Caudate nucleus (tissue), 63 donors: ENCODE measurements at places on chromosomes 2 and 18.

DNA sequence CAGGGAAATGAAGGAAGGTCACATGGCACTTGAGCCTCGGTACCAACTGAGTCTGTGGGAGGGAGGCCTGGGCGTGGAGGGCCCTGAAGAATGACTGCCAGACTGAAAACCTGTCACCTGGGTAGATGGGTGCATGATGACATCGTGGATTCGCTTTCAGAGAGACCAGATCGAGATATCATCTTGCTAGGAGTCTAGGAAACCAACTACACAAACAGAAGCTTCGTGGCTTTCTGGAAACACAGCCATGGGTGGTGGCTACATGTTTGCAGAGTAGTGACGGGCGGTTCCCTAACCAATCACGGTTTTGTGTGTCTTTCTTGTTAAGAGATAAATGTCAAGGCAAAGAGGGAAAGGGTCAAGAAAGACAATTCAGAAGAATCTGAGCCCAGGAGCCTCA is 155.0 kb downstream of the EIPR1 start:
- DNase-seq: no peak

GRCh38 chr2:164599954-164600589 is 21.2 kb downstream of the GRB14 start:
- no peak for DNase-seq

DNA sequence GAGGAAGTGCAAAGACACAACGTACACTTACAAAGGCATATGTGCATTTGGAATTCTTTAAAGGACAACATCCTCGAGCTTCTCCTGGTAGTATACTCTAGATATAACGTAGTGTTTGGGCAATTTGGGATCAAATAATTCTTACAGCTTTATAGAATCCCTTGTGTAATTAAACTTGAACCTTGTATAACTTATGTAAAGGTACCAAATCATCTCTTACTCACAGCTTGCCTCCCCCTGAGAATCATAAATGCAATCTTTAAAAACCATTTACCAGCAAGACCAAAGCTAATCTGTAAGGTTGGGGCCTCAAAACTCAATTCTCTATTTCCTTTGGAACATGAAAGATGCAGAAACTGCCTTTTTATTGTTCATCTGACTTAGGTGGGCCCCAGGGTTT is 12.2 kb upstream of the TNP1 start:
- no peak for DNase-seq

GRCh38 chr18:70931942-70932814 is 643.3 kb downstream of the SOCS6 start:
- no peak for DNase-seq

DNA sequence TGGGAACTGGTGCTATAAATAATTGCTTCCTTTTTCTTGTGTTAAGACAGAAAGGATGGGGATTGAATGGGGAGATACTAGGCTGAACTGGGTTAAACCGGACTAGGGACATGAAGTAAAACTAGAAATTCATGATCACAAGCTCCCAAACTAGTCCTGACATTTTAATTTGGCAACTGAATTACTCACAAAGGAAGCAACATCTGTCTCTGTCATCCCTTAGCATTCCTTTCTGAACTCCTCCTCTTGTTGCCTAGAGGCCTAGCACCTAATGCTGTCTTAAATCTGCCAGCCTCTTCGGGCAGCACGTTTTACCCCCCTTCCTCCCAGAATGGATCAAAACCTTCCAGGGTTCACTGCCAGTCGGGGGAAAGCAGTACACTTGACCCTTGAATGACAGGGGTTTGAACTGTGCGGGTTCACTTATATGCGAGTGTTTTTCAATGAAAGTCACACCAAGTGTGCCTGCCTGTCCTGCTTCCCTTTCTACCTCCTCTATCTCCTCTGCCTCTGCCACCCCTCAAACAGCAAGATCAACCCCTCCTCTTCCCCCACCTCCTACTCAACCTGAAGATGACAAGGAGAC is 8.2 kb downstream of the KCTD1 start:
- no peak for DNase-seq

DNA sequence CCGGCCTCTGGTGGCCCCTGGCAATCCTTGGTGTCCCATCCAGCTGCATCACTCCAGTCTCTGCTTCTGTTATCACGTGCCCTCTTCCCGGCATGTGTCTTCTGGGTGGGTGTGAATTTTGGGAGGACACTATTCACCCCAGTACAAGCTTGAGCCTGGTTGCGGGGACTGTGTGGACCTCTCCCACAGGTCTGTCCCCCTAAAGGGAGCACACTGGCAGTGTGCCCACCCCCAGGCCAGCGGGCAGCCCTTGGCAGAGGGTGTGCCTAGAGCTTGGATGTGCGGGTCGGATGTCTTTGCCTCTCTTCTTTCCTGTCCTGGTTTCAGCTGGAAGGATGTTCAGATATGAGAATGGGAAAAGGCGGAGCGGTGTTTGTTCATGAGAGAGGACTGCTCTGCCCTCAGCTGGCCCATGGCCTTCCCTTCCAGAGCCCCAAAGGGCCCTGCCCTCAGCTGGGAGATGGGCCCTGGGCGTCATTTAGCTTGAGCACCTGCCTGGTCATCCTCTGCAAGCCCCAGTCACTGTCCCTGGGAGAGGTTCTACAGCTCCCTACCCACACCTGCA is 73.2 kb downstream of the AGAP1 start:
- no peak for DNase-seq

GRCh38 chr2:152387041-152387440 is 52.1 kb downstream of the FMNL2 start:
- DNase-seq: no peak

DNA sequence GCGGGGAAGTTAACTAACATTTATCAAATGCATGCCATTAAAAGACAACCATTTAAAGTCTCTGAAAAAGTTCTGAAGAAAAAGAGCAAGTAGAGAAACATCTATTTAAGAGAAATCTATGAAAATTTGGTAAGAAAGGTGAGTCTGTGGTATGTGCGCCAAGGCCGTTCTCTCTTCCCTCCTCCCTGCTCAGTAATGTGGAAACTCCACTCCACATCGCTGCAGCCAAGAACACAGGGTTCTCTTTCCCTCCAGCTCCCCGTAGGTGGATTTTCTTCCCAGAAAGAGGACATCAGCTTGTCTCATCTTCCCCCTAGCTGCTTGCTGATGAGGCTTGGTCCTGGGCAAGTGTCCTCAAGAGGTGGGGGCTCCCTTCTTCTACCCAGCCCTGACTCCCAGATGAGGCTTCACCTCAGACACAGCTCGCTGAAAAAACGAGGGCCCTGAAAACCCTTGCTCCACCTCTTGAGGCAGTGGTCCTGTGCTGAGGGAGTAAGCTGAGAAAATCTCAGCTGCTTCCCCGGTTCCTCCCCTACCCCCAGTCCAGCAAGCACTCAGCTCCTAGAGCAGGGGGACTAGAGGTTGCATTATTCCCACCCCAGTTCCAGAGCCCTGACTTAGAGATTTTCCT is 45.8 kb upstream of the PTPRM start:
- no peak for DNase-seq

GRCh38 chr2:120670771-120671480 is 64.7 kb upstream of the GLI2 start:
- DNase-seq: no peak

- DNase-seq: no peak
These were observed 1.5 kb downstream of the RPRM start for GRCh38 chr2:153476816-153477635.

GRCh38 chr2:222711315-222711940 is 40.0 kb downstream of the MOGAT1 start:
- no peak for DNase-seq

DNA sequence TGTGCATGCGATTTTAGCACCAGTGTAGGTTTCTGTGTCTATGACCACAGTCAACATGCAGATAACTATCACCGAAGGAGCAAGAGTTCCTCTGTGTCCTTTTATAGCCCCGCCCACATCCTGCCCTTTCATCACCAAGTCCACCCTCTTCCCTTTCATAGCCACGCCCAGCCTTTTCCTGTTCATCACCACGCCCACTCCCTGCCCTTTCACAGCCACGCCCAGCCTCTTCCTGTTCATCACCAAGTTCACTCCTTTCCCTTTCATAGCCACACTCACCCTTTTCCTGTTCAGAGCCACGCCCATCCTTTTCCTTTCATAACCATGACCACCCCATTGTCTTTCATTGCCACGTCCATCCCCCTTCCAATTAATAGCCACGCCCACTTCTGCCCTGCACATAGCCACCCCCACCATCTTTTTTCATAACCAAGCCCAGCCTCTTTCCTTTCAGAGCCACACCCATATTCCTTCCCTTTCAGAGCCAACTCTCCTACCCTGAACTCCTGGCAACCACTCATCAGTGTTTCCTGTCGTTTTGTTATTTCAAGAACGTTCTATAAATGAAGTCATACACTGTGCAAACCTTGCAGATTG is 273.9 kb downstream of the MYT1L start:
- DNase-seq: peak; percentile 53

DNA sequence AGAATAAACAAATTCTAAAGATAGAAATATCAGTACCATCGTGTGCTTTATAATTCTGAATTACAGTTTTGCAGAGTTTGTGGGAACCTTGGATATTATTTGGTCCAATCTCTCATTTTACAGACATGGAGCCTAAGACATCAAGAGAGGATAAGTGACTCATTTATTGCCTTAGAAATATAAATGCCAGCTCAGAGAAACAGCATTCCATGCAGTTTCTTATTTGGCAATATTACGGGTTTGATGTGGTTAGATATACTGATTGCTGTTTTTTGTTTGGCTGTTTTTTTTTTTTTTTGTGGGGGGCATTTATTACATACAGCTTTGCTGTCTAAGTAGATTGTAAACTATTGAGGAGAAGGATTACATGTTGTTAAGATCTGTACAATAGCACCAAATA is 1241.1 kb upstream of the LRRTM1 start:
- DNase-seq: no peak

- no peak for DNase-seq
These were observed 117.7 kb upstream of the MCFD2 start for GRCh38 chr2:47033102-47033880.

GRCh38 chr2:215843579-215843978 is 169.8 kb downstream of the MREG start:
- no peak for DNase-seq

DNA sequence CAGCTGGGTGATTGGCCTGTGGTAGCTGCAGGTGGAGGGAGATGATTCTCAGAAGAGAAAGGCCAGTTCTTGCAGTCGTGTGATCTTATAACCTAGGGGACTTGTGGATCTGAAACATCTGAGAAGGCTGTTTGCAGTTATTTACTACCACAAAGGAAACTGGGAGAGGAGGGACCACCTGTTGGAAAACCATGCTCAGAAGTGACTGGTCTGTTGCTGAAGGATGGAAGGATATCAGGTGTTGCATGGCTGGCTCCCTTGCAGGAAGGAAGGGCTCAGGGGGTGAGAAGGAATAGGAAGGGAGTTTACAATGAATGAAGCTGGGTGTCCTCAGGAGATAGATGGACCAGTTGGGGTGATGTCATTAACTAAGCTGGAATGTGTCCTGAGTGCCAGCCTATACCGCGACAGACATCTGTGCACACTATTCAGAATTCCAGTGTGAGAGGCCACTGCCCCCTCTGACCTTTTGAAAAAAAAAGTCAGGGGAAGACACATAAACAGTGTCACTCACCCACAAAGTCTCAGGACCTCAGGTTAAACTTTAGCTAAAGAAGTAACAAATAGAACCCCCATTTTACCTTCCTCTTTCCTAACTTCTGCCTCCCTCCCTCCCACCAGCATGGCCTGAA is 17.5 kb downstream of the IGFBP2 start:
- DNase-seq: no peak

- no peak for DNase-seq
These were observed 147.1 kb downstream of the COL4A4 start for GRCh38 chr2:227016894-227017293.

DNA sequence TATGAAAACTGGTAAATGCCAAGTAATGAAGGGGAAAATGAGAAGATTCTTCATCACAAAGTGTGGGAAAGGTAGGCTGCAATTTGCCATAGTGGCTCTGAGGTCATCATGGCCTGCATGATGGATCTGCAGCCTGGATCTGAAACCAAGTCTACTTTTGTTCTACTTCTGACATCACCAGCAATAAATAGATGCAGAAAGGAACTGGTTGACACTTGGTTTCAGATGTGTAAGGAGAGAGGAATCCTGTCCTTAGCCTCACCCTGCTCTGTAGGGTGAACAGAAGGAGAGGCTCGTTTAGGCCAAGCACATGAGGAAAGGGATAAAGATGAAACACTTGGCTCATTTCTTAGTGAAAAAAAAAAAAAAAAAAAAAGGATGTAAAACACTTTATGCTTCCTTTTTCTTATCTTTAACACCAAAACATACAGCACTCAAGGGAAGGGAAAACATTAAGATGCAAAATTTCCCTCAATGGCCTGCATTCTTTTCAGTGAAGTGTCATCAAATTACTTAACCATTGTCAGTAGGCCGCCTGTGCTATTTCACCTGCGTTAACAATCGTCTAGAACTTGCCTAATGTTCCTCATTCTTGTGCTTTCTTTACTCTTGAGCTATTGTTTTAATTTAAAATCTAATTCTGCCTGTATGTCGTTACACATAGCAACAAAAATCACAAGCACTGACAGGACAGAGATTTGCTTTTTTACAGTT is 3.9 kb downstream of the NEB start:
- DNase-seq: no peak

GRCh38 chr18:61651145-61651879 is 241.5 kb downstream of the RNF152 start:
- no peak for DNase-seq

DNA sequence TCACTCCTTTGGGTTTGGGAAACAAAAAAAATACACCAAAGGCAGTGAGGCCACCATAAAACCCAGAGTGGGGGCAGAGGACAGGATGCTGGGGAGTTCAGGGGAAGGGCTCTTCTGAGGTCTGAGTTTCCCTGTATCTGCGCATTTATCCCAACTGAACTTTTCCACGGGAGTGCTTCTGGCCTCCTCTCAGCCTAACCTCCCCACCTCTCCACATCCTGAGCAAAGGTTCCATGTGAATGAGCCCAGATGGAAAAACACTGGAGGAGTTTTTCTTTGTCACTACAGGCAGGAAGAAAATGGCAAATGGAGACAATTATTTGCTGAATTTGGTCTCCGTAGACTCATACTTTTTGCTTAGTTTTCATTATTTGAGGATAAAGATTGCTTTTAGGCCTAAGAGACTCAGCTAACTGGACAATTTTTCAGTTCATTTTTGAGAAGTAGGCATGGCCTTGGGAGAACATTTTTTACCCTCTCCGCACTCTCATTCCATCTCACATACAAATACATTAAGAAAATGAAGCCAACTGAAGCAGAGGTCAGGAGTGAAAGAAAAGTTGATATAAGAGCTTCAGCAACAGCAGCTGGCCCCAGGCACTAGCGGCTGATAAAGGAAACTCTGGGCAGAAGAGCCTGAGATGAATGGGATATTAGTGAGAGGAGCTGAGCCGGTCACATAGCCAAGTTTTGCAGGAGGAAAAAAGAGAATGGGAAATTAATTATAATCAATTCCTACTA is 82.6 kb upstream of the CYP1B1 start:
- DNase-seq: no peak

DNA sequence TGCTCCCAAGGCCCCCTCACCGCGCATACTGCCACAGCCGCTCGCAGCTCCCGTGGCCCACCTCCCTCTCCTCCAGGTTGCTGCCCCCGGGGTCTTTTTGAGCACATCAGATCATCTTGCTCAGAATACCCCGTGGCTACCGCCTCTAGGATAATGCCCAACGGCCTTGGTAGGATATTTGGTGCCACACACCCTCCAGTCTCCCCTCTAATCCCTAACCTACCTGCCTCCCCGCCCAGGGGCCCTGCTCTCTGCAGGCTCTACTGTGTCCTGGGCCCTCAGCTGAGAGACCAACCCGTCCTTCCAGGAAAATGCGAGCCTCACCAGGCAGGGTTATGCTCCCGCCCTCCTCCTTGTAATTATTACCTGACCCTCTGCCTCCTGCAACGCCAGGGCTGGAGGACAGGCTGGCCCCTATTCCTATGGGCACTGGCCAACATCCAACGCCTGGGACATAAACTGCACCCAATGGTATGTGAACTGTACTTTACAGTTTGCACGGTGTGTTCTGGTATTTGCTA is 1.5 kb upstream of the MTCL1 start:
- no peak for DNase-seq
